Stimulated activated CD4-positive, alpha-beta T cell treated with anti-CD3 and anti-CD28 coated beads, TNF-alpha, amount 100 ng/mL, for 24 hours (primary cell): ENCODE measurements at places on chromosomes 11 and 22.
A peak's percentile ranks its signal among the peaks of the same experiment; 100 is the strongest.

- no peak for DNase-seq
These were observed 7.6 kb downstream of the MS4A3 start for GRCh38 chr11:60064111-60064510.

GRCh38 chr11:101407324-101407723 lies 176.5 kb downstream of the TRPC6 start:
- DNase-seq = no peak

DNA sequence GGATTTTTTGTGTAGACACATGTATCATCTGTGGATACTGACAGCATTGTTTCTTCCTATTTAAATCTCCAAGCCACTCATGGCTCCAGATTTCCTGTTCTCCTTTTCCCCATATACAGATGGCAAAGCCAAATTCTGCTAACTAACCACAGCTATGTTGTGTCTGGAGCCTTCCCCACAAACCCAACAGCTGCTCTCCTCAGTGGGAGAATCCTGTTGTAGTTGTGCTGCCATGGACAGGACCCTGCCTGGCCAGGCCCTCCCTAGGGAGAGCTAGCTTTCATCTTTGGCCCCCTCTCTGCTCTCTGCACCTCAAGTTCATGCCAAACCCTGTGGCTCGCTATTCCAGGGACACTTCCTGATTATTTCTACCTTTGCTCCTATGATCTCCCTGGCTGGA lies 106.4 kb upstream of the CCDC90B start:
- DNase-seq = no peak

GRCh38 chr11:62030071-62030684 lies 62.7 kb upstream of the FTH1 start:
- no peak for DNase-seq

DNA sequence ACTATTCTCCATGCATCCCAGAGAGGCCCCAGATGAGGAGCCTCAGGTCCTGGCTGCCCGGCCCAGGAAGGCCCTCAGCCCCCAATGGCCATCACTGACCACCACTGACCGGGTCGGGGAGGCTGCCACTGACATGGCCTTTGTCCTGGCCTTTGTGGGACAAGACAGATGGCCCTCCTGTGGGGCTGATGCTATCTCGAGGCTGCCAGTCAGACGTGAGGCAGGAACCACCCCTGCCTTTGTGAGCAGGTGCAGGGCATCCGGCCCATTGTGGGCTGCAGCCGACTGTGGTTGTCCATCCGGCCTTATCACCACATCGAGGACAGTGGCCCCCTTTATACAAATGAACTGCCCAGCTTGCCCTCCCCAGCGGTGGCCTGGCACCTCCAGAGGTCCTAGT lies 5.5 kb downstream of the GP1BB start:
- DNase-seq = no peak

- no peak for DNase-seq
These were observed 46.2 kb downstream of the TP53I11 start for GRCh38 chr11:44904261-44905020.

DNA sequence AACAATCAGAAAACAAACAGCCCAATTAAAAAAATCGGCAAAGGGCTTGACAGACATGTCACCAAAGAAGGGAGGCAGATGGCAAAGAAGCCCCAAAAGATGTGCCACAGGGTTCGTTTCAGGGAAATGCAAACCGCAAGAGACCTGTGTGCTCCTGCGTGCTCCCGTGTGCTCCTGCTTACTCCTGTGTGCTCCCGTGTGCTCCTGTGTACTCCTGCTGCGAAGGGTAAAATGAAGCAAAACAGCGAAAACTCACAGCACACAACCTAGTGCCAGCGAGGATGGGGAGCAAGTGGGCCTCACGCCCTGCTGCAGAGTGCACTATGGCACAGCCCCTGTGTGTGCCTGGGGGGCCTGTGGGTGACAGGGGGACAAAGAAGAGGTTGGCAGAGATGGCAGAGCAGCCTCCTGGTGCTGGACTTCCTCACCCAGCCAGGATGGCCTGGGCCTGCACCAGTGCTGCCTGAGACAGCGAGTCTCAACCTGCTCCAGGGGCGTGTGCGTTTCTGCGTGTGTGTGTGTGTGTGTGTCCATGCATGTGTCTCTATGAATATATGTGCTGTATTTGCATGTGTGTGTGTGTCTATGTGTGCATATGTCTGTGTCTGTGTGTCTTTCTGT lies 14.0 kb downstream of the ASCL2 start:
- no peak for DNase-seq

GRCh38 chr11:123183391-123184099 lies 11.5 kb downstream of the CLMP start:
- DNase-seq = no peak

- DNase-seq = no peak
These were observed 76.8 kb downstream of the KCNC1 start for GRCh38 chr11:17811352-17811751.

GRCh38 chr11:111459506-111460270 lies 52.5 kb downstream of the BTG4 start:
- DNase-seq = no peak

DNA sequence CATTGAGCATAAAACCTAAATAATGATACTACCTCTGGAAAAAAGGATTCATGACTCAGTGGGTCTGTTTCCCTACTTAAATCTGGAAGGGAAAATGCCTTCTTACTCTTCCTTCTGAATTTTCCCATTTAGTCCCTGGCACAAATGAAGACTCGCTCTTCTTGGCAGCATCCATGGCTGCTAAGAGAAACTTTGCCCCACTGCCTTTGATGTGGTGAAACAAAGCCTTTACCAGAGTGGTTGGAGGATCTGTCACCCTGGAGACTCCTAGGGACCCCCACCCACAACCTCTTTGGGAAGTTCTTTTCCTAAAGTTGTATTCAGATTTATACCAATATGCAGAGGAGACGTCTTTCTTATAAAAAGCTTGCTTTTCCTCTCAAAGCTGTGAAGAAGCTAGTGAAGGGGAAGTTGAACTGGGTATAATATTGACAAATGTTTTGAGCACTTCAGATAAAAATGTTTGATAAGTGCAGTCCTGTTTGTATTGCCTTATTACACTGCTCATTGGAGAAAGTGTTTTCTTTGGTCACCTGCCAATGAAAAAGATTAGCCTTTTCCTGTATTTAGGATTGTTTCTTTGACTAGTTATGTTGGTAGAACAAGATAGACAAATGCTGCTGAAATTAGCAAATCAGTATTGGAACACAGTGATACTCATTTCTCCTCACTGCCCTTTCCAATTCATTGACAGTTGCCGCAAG lies 77.3 kb downstream of the ARFGAP2 start:
- DNase-seq = no peak

GRCh38 chr22:42387631-42388030 lies 44.6 kb downstream of the NFAM1 start:
- no peak for DNase-seq

DNA sequence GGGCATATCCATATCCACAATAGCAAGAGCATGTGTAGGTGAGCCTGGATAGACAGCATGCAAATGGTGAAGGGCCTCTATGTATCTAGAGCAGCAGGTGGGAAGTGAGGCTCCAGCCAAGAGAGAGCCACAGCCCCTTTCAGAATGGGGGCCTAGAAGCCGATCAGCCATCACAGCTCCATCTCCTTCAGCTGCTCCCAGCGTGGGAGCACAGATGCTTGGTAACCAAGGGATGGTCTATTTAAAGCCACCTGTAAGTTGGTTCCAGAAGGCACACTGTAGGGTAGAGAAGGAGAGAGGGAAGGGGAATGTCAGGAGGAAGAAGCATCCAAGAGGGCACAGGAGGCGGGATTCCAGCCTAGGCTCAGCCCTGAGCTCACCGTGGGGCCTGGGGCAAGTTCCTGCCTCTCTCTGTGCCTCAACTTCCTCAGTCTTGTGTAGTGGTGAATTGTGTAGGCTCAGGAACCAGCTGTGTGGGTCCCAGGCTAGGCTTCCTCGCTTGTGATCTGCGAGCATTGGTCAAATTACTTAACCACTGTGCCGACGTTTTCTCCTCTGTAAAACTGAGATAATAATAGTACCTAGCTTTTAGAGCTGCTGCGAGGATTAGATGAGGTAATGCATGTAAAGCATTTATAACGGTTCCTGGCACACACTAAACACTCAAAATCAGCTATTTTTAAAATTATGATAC lies 122.9 kb upstream of the NAV2 start:
- no peak for DNase-seq

GRCh38 chr11:46006418-46007070 lies 84.1 kb downstream of the LARGE2 start:
- no peak for DNase-seq

- no peak for DNase-seq
These were observed 43.0 kb upstream of the CFAP300 start for GRCh38 chr11:102004220-102004619.

DNA sequence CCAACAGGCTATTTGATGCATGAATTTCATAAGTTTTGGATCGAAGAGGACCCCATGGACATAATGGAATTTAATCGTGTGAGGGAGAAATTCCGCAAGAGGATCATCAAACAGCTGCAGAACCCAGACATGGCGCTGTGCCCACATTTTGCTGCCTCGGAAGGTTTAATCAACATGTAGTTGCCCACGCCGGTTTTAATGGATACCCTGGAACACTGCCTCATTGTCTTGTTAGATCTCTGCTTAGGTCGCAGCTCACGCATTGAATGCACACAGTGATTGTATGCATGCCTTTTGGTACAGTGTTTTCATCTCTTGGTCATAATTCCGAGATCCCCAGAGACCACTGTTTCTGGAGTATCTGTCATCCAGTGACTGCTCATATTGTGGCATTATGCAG lies 46.8 kb downstream of the SLN start:
- no peak for DNase-seq

- no peak for DNase-seq
These were observed 28.5 kb downstream of the MAML2 start for GRCh38 chr11:96314326-96315020.

DNA sequence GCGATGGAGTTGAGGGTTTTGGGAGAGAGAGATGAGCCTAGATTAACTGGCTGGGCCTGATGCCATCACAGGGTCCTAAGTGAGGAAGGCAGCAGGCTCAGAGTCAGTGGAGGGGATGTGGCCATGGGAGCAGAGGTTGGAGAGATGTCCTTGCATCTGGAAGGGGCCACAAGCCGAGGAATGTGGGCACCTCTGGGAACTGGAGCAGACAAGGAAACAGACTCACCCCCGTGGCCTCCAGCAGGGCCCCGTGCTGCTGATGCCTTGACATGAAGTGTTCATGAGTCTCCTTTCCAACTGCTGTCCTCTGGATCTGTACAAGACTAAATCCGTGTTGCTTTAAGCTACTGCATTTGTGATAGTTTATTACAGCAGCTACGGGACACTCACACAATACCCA lies 49.2 kb downstream of the SHISAL1 start:
- DNase-seq = no peak

DNA sequence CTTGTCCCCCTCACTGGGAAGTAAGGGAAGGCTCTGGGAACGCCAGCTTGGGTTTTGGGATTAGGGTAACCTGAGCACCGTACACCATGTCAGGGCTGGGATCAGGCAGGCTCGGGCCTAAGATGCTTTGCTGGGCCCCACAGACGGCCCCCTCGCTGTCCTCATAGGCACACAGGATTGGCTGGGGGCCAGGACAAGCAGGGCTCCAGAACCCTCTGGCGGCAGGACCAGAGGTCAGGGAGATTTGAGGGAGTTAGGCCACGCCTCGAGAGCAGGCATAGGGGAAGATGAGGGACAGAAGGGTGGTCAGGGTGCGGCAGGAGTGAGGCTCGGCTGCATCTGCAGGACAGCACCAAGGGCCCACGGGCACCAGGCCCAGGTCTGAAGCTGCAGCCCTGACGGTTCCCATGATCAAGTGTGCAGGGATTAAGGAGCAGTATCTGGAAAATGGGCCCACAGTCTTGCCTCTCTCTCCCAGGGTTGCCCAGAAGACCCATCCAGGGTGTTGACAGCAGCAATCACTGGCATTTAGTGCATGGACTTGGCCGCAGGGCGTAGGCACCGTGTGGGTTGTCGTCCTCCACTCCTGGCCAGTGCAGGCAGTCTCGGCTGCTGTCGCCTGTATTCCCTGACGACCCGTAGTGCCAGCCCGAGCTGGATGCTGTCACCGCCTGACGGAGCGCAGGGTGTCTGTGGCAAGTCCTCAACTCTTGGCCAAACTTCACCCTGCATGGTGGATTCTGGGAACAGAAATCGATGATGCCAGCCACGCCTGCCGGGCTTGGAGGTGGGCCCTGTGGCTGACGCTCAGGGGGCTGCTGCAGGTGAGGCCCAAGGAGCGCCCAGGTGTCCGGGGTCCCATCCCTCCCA lies 15.7 kb upstream of the GNB1L start:
- DNase-seq = no peak

- DNase-seq = no peak
These were observed 87.7 kb upstream of the HORMAD2 start for GRCh38 chr22:29992341-29993275.

DNA sequence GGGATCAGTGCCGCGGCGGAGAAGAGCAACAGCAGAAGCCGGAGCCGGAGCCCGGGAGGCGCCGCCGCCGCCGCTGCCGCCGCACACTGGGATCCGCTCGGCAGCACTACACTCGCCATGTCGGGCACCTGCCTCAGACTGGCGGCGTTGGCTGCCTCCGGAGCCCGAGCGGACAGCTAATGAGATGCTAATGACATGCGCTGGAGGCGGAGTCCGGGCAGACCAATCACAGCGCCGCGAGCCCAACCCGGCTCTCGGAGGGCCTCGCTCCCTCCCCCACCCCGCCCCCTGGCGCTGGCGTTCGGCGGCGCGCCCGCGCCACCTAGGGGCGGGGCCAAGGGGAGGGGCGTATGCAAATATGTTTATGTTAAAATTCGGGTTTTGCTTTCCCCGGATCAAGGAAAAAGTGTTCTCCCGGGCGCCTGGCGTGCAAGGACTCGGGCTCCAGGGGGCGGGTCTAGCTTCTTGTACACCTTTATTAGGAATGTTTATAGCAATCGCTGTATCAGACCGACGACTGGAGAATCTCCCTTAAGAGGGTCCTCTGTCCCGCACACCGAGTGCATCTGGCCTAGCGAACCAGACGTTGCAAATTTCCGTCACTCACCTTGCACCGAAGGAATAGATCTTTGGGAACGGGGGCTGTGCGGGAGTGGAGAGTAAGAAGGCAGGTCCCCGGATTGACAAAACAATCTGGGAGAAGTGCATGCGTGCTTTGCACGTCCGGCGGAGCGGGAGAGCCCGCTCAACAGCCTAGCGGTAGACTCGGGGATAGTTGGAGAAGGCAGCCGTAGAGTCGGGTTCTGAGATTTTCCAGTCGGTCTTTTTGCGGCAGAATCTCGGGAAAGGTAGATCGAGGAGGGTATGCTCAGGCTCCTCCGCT lies at the start of gene CADM1:
TSS of gene CADM1 (minus strand) at position 140 of the 883 bp plus-strand sequence.
- DNase-seq = peak; percentile 45

GRCh38 chr11:58392746-58393145 lies 13.9 kb downstream of the OR5B3 start:
- no peak for DNase-seq

DNA sequence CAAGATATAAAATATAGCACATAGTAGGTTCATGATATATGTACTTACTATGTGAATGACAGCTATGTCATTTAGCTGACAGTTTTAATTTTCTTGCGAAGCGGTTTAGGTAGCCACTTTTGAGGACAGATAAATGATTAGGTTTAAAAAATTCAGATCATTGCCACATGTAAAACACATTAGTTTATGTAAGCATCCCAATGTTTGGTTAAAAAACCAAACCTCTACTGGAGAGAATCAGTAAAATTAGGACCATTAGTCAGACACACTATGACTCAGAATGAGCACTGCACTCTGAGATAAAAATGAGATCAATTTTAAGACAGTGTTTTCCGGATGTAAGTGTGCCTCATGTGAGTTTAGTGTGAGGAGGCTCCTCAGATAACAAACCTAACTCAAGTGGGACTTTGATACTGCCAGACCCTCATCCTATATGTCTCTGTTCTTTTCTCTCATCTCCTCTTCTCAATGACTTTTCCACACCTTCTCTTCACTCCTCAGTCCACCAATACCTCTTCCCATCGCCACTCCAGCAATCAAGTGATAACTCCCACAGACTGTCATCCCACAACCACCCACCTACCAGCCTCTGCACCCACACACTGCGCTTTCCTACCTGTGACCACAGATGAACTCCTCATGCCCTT lies 6.8 kb upstream of the OR2AT4 start:
- no peak for DNase-seq
